ENCODE measurements at places on chromosomes 2 and 18. TPM values are rescaled to one million over a fixed set of nuclear protein-coding genes. Genes with fewer than 3 reads are reported as not detected.

DNA sequence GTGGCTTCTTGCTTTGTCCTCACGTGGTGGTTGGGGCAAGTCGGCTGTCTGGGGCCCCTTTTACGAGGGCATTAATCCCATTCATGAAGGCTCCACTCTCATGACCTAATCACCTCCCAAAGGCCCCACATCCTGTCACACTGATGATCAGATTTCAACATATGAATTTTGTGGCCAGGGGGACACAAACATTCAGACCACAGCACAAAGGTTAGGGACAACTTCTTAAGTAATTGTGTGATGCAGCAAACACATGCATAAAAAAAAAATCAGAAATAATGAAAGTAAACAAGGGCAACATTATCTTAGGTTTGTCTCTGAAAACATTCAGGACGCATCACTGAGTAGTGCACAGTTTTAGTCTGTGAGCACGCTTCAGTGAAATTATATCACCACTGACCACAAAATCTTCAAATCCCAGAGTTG, 54.2 kb upstream of the FRZB start:
- no peaks in the 10 kb centered on the region for H3K4me1 ChIP-seq
- DNase-seq = no peak
- no peak overlapping the region for H3K4me3 ChIP-seq
- no peaks in the 10 kb centered on the region for H3K27me3 ChIP-seq

DNA sequence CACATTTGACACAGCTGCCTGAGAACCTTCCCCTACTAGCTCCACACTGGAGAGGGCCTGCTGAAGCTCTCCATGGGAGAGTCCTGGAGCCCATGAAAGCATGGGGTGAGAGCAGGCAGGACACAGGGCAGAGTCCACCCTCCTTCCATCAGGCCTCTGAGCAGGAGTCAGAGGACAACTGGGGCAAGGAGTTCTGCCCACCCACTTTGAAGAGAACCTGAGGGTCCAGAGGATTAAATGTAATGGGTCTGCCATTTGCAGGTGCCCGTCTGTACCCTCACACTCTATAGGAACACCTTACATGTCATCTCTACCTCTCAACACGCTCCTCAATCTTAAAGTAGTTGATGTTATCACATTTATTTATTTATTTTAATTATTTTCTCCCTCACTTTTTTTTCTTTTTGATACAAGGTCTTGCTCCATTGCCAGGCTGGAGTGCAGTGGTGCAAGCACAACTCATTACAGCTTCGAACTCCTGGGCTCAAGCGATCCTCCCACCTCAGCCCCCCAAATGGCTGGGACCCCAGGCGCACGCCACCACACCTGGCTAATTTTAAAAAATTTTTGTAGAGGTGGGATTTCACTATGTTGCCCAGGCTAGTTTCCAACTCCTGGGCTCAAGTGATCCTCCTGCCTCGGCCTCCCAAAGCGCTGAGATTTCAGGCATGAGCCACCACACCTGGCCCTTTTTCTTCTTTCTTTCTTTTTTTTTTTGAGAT, 10.2 kb downstream of the ADRA2B start:
- no peak overlapping the region for H3K27ac ChIP-seq
- peaks cover 9% of the 10 kb centered on the region for H3K4me1 ChIP-seq
- no peaks in the 10 kb centered on the region for H3K36me3 ChIP-seq
- DNase-seq = no peak
- H3K27me3 ChIP-seq = no peaks in the 10 kb centered on the region
- no peak overlapping the region for H3K4me3 ChIP-seq

The M1AP gene
- 0.94 TPM for total RNA-seq

The ALPG gene
- total RNA-seq = 1.2 TPM

The CD226 gene
- 2.5 TPM for total RNA-seq

DNA sequence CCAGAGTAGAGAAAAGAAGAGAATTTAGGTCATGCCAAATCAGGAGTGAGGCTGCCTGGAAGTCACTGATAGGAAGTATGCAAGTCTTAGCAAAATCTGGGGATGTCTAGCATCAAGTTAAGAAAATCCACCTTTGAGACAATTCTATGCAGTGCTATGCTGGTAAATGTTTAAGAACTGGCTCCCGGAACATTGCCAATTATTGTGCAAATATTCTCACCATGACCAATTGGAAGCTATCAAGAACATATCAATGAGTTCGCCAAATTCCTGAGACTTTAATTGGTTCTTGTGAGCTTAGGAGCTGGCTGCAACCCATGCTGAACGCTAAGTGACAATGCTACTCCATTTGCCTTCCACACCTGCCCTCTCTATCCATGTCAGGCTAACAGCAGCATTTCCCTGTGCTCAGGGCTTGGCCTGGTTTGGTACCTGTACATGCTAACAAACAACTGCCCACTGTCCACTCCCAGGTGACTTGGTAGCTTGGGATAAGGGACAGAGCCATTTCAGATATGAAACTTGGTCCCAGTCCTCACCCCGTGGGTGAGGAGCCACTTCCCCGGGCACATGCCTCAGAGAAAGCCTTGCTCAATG, 172.9 kb upstream of the KLHL29 start:
- DNase-seq = peak; percentile 42

The MDH1 gene
- 120 TPM for total RNA-seq

The TTC39C gene
- total RNA-seq = 33.5 TPM
